Stimulated activated CD4-positive, alpha-beta T cell treated with anti-CD3 and anti-CD28 coated beads, TNF-alpha, amount 100 ng/mL, for 1 hour (primary cell): ENCODE measurements at places on chromosomes 1 and 21.

DNA sequence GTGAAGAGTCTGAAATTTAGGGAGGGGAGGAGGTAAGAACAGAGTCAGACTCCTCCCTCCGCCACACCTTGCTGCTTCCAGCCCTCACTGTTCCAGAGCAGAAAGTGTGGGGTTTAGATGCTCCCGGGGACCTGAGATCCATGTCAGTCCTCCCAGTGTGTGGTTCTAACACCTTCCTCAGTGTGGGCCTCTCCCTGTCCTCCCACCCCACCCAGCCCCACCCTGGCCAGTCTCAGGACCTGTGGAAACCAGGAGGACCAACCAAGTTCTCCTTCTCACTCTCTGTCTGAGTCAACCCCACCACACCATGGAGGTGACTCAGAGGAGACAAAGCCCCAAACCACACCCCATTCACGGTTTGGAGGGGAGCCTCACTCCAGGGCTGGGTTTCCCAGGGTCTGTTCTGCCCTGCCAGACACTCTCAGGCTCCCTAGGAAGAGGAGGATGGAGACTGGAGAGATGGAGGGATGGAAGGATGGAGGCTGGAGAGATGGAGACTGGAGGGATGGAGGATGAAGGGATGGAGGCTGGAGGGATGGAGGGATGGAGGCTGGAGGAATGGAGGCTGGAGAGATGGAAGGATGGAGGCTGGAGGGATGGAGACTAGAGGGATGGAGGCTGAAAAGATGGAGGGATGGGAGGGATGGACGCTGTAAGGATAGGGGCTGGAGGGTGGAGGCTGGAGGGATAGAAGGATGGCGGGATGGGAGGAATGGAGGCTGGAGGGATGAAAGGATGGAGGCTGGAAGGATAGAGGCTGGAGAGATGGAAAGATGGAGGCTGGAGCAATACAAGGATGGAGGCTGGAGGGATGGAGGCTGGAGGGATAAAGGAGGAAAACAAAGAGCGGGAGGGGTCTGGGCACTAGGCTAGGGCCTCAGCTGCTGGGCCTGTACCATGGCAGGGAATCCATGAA lies 100.9 kb upstream of the RUNX3 start:
- peak; percentile 37 for DNase-seq

DNA sequence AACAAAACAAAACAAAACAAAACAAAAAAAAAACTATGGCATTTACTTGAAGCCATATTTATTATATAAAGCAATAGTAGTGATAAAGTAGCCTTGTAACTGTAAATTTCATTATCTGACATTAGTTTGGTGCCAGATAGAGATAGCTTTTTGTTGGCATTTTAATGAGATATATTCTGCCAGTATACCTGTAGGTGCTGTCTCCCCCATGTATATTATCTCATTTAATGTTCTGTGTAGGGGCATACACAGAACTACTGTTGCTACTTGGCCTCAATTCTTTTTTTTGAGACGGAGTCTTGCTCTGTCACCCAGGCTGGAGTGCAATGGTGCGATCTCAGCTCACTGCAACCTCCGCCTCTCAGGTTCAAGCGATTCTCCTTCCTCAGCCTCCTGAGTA lies 67.4 kb downstream of the TMEM200B start:
- no peak for DNase-seq

- DNase-seq = peak; percentile 55
Measured at GRCh38 chr21:42234464-42235241, 15.7 kb downstream of the ABCG1 start.

- DNase-seq = no peak
Measured at GRCh38 chr1:184118046-184118445, 66.5 kb downstream of the TSEN15 start.

GRCh38 chr1:206637605-206638004 lies 2.3 kb downstream of the DYRK3 start:
- no peak for DNase-seq

- DNase-seq = no peak
Measured at GRCh38 chr1:76352741-76353435, 278.3 kb downstream of the ST6GALNAC3 start.

- DNase-seq = no peak
Measured at GRCh38 chr1:241767737-241768136, 80.3 kb upstream of the EXO1 start.

DNA sequence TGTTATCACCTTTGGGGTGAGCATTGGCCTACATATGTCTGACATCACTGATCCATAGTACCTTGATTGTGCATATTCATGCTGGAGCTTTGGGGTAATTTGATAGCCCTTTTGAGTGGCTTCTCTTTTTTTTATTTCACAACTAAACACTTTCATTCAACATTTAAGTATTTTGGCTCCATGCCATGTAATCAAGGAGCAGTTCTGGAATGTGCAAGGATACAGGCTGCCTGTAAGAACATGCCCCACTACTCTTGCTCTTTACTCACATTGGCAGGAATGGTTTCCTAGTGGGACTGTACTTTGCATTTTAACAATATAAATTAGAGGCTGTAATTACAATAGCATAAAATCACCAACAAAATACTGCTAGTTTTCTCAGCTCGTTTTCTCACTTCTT lies 300.7 kb upstream of the SPAG17 start:
- no peak for DNase-seq

DNA sequence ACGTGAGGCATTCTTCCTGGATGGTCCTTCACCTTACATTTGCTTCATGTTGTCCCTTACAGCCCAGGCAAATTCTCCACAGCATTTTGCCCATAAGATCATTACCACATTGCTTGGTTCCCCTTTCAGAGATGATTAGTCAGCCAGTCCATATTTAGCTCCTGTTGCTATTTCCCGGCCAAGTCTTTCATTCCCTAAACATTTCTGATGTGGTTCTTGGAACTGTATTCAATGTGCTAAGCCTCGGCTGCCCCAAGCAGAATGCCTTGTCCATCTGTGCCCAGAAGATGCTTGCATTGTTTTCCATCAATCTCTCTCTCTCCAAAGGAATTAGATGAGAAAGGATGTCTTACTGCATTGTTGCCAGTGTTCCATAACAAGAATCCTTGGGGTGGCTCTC lies 420.9 kb upstream of the CAMK1G start:
- no peak for DNase-seq
